NCI-H1105 treated with DMSO at 0.1 percent for 48 hours (cell line): ENCODE measurements at places on chromosomes 4 and X.

DNA sequence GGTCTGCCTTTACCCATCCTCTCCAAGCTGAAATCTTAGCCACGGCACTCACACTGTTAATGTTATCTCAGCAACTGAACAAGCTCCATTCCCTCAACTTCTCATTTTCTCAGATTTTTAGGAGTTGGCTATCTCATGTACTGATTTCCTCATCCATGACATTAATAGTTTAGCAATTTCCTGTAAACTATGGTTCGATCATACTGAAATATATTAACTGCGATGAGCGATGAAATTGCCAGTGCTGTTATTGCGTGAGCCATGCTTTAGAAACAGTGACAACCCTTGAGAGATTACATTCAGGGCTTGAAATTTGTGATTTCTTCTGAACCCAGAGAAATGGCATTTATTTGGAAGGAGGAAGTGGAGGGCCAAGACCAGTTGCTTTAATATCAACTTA is 223.7 kb downstream of the GPAT3 start:
- no peak for DNase-seq

- DNase-seq: no peak
Observed at GRCh38 chrX:119682019-119682989, 10.7 kb downstream of the SEPTIN6 start.

GRCh38 chrX:850471-850916 is 219.9 kb downstream of the SHOX start:
- no peak for DNase-seq

- no peak for DNase-seq
Observed at GRCh38 chr4:162874748-162875147, 291.9 kb downstream of the NAF1 start.

DNA sequence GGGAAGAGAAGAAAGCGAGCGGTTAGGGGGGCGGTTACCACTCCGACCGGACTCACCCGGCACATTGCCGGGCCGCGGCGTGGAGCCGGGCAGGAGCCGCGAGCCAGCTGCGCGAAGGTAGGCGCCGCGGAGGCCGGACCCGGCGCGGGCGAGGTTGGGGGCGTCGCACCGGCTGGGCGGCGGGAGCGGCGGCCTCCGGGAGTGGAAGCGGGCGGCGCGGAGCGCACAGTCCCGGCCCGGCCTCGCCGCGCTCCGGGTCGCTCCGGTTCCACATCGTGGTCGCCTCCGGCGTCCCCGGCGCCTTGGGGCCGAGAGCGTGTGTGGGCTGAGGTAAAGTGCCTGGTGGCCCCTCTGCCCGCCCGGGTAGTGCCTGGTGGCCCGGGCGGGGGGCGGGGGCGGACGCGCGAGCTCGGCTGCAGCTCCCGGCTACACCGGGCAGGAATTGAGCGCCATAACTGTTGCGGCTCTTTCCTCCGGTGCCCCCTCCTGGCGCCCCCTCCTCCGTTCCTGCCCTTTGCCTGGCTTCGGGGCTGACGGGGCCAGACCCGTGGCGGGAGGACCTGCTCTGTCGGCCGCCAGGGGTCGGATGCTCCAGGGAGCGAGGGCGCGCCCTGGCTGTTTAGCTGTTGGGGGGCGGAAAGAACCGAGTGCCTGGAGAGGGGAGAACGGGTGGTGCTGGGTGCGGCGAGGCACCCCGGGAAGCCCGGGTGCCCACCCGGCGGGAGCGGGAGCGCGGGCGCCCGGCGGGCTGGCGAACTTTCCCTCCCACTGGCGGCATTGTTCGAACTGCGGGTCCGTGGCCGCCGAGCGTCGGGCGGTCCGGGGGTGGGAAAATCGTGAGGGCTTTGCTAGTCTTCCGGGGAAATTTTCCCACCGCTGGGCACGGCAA is 626 bp downstream of the JADE3 start:
- peak; percentile 36 for DNase-seq

DNA sequence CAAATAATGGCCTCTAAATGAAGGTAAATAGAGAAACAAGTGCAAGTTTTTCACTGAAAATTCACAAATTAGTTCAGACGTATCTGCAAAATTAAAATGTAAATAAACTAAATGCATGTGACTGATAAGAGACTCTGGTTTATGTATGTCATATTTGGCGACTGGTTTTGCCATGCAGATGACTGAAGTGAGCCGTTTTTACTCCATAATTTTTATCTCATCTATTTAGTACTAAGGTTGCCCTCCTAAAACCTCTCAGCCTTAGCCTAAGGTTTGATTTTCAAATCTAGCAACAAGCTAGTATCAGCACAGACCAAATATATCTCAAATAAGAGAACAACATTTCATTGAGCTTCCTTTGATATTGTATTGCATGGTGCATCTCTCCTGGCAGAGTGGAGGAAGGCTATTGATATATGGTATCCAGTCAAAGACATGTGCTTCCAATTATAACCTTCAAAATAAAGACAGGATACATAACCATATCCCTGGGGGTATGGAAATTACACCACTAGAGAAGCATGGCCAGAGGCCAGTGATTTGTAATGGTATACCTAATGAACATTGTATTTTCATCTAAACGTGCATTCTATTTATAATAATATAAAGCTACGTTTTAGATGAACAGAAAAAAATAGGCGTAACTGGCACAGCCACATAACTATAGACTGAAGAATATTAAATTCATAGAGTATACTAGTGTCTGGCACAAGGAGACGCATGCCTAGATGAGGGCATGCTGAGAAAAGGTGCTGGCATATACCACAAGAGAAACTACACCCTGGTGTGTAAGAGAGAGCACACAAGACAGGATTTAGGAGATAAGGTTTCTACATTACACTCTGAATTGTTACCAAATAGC is 392.6 kb upstream of the INTU start:
- DNase-seq: no peak

GRCh38 chr4:71765821-71766383 is 18.0 kb downstream of the GC start:
- DNase-seq: peak; percentile 2

- no peak for DNase-seq
Observed at GRCh38 chr4:7873881-7874280, 65.8 kb downstream of the AFAP1 start.
